Stimulated activated CD4-positive, alpha-beta T cell treated with anti-CD3 and anti-CD28 coated beads, TNF-alpha, amount 100 ng/mL, for 4 hours (primary cell): ENCODE measurements at places on chromosomes 2 and 18.

DNA sequence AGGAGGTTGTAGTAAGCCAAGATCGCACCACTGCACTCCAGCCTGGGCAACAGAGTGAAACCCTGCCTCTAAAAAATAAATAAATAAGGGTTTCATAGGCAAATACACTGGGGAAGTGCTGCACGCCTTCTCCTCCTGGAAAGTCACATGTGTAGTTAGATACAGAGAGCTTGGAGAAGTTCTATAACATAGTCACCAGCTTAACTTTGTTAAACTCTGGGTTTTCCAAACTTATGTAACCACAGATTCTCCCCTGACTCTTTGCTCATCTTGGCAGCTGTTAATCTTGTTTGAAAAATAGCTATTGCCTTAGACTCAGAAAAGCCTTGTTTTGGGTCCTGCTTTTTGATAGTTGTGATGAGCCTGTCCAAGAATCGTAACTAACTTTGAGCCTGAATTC, 25.2 kb downstream of the KIAA2012 start:
- DNase-seq, result no peak

GRCh38 chr18:62566199-62566598, 43.4 kb downstream of the ZCCHC2 start:
- no peak for DNase-seq

- no peak for DNase-seq
These were observed 37.6 kb downstream of the TMEM178A start for GRCh38 chr2:39703181-39703872.

- no peak for DNase-seq
These were observed 786.6 kb upstream of the CDH2 start for GRCh38 chr18:28963481-28963880.

DNA sequence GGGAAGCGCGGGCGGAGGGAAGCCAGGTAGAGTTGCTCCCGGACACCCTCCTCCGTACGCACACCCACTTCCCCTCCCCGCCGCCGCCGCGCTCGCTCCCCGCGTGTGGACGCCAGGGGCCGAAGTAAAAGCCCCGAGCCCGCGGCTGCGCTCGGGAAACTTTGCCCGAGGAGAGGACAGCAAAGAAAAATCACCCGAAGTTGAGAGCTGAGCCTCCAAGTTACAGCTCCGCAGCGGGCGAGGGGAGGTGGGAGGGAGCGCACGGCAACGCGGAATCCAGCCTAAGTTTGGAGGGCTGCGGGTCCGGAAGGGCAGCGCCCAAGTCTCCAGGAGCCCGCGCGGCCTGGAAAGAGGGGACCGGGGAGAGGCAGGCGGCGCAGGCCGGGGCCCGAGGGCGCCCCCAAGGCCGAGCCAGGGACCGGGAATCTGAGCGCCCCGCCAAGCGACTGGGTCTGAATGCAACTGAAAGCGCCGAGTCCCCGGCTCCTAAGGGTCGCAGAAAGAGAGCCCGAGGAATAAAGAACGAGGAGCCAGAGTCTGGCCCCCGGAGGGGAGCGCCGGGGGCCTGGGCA, 706 bp upstream of the BCL11A start:
- no peak for DNase-seq

GRCh38 chr2:195658541-195658890, 1.5 kb downstream of the SLC39A10 start:
- no peak for DNase-seq

GRCh38 chr2:232478571-232479340, 8.9 kb downstream of the ECEL1 start:
- DNase-seq, result no peak

- DNase-seq, result no peak
These were observed 265.1 kb downstream of the ZNF521 start for GRCh38 chr18:25086876-25087275.

GRCh38 chr2:2646433-2647051, 315.5 kb upstream of the MYT1L start:
- peak; percentile 22 for DNase-seq

DNA sequence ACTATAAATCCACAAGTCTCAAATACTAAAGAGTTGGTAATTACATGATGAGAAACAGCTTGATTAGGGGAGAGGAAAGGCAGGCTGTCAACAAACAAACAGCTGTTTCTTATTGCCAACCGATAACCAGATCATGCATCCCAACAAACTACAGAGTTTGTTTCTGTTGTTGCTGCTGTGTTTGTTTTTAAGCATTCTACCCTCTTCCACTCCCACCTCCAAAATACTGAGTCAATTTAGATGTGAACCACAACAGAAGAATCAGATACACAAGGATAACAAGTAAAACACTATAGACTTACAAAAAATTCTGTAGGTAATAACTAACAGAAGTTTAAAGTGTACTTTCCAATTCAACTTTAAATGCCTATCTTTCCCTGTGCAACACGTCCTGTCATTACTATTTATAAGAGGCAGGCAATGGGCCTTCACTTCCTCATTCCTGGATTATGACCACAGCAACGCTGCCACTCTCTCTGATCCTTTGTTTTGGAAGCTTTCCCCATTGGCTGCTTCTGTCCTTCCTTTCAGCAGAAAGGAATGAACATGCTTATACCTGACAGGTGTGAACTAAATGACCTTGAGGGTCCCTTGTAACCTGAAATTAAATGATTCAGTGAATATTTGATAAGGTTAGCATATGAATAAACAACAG, 152.0 kb downstream of the SRBD1 start:
- no peak for DNase-seq
